ENCODE measurements at places on chromosomes 13 and 19.

- no peak for DNase-seq
These were observed 13.8 kb downstream of the TMTC4 start for GRCh38 chr13:100660761-100661160.

DNA sequence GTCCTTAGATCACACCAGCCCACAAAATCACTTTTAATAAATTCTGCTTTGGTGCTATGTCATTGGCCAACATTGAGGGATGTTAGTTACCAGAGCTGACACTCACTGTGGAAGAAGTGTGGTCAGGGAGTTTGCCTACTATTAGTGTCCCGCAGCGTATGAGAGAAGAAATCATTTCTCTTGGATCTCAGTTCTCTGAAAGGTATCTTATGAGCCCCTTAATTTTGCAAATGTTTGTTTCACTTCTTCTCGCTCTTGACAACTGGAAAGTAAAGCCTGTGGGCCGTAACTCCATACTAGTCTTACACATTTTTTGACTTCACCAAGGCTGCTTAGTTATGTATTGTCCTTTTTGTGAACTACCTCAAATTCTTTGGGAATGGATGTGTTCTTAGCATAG lies 80.9 kb downstream of the FLT1 start:
- DNase-seq: no peak

DNA sequence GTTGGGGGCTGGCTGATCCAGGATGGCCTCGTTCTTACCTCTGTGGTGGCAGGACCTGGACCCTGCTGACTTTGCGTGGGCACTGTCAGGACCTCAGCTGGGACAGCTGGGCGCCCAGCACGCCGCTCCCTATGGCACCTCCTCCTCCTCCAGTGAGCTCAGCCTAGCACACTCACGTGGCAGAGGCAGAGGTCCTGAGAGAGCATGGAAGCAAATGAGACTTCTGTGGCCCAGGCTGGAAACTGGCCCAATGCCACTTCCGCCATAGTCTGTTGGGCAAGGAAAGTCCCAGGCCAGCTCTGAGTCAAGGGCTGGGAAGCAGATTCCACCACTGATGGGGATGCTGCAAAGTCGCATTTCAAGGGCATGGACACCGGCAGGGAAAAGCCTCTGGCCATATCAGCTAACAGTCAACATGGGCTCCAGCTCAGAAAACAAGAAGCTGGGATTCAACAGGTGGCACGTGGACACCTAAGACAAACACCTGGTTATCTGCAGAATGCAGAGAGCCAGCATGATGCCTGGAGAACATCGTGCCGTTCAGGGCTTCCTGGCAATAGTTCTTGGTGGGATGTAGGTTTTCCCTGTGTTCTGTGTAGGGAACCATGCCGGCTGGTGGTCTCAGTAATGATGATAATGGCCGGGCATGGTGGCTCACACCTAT lies 16.7 kb downstream of the MYBPC2 start:
- DNase-seq: no peak

GRCh38 chr13:30789166-30789862 lies 54.0 kb downstream of the ALOX5AP start:
- no peak for DNase-seq

DNA sequence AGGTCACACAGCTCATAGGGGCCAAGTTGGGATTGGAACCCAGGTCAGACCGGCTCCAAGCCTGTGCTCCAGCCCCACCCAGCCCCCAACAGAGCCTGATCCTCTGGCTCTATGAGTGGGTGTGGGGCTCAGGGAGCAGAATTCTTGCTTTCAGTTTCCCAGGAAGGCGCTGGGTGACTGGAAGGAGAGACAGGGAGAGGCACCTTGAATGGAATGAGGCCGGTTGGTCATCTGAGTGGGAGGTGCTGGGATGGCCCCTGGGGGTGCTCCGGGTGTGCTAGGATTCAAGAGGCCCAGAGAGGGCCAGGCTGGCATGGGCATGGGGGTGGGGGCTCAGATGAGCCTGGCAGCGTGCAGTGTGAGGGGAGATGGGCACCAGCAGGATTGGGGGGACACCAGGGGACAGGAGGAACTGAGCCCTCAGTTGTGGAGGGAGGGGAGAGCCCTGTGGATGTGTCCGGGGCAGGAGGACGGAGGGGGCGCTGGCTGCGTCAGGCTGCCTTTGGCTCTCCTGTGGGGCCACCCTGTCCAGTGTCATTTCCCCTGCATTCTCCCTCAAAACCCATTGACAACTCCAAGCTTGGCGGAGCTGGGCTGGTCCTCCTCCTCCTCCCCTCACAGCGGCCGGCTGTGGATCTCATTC lies 31.2 kb upstream of the ANKRD10 start:
- DNase-seq: no peak

DNA sequence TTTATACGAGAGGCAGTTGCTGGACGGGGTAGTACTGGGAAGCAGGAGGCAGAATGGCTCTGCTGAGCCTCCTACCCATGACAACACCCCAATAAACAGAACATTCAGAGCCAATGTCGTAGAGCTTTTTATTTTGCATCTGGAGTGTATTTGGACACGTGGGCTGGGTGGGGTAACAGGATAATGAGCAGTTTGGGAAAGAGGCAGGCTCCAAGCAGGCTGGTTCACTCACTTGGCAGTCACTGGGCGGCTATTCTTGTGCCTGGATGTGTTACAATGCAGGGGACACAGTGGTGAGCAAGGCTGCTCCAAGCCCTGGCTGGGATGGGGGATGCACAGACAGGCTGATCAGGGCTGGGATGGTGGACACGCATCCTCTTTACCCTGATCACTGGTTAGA lies 9.5 kb downstream of the ACTMAP start:
- DNase-seq: no peak
